Fibroblast of lung (primary cell): ENCODE measurements at places on chromosomes 13 and 19. TPM values are rescaled to one million over a fixed set of nuclear protein-coding genes. Genes with fewer than 3 reads are reported as not detected.

ZNF544 gene
- polyA plus RNA-seq = 17.6 and 22.0 TPM in 2 replicates

RNF113B gene
- not detected in 2 replicates for polyA plus RNA-seq

OR7C1 gene
- not detected in 2 replicates for polyA plus RNA-seq

LENG9 gene
- polyA plus RNA-seq = 0.46 and 0.84 TPM in 2 replicates

AP2S1 gene
- 201 and 233 TPM in 2 replicates for polyA plus RNA-seq

ZSCAN4 gene
- polyA plus RNA-seq = not detected in 2 replicates

THSD8 gene
- 2.8 TPM in 1 of 2 replicates, not detected in the other for polyA plus RNA-seq

KCNN4 gene
- 0.41 and 0.53 TPM in 2 replicates for polyA plus RNA-seq

ZNF442 gene
- 0.81 and 1.2 TPM in 2 replicates for polyA plus RNA-seq

ELSPBP1 gene
- not detected in 2 replicates for polyA plus RNA-seq

ZNF284 gene
- 1.2 and 2.7 TPM in 2 replicates for polyA plus RNA-seq

ZNF729 gene
- polyA plus RNA-seq = not detected in 2 replicates

ZNF575 gene
- polyA plus RNA-seq = 0.27 TPM in 2 replicates

NEK5 gene
- 0.03 TPM in 2 replicates for polyA plus RNA-seq

MTUS2 gene
- polyA plus RNA-seq = 0.02 and 0.06 TPM in 2 replicates

OR10H1 gene
- polyA plus RNA-seq = not detected in 2 replicates

SHISA7 gene
- polyA plus RNA-seq = not detected in 2 replicates

ANGPTL8 gene
- polyA plus RNA-seq = not detected in 2 replicates

TMC4 gene
- 0.25 and 0.59 TPM in 2 replicates for polyA plus RNA-seq

KIR3DL1 gene
- not detected in 2 replicates for polyA plus RNA-seq

CD209 gene
- polyA plus RNA-seq = not detected in 2 replicates

MEDAG gene
- 18.9 and 99.8 TPM in 2 replicates for polyA plus RNA-seq

ZNF837 gene
- 0.18 and 0.27 TPM in 2 replicates for polyA plus RNA-seq

ASF1B gene
- 6.5 and 26.2 TPM in 2 replicates for polyA plus RNA-seq

MATK gene
- polyA plus RNA-seq = not detected in 2 replicates

IRS2 gene
- polyA plus RNA-seq = 1.9 and 2.3 TPM in 2 replicates

NCAN gene
- not detected in 2 replicates for polyA plus RNA-seq

LILRB2 gene
- polyA plus RNA-seq = not detected in 2 replicates

ZNF560 gene
- 0.61 and 1.0 TPM in 2 replicates for polyA plus RNA-seq

MEF2B gene
- 0.19 and 0.35 TPM in 2 replicates for polyA plus RNA-seq

TEX26 gene
- polyA plus RNA-seq = 0.12 and 0.22 TPM in 2 replicates

SLC39A3 gene
- 23.9 and 29.9 TPM in 2 replicates for polyA plus RNA-seq

MBD3L3 gene
- polyA plus RNA-seq = not detected in 2 replicates

CERS1 gene
- 0.23 and 1.4 TPM in 2 replicates for polyA plus RNA-seq

PDX1 gene
- polyA plus RNA-seq = not detected in 2 replicates

CYP4F2 gene
- polyA plus RNA-seq = not detected in 2 replicates

TLE5 gene
- polyA plus RNA-seq = 319 and 328 TPM in 2 replicates

ZNF296 gene
- polyA plus RNA-seq = 0.03 and 0.08 TPM in 2 replicates

RNF17 gene
- polyA plus RNA-seq = 0.26 TPM in 1 of 2 replicates, not detected in the other

NOTCH3 gene
- polyA plus RNA-seq = 3.9 and 42.6 TPM in 2 replicates

GDF15 gene
- 8.6 and 24.3 TPM in 2 replicates for polyA plus RNA-seq

ITM2B gene
- polyA plus RNA-seq = 336 and 645 TPM in 2 replicates

ZNF418 gene
- 2.2 and 3.3 TPM in 2 replicates for polyA plus RNA-seq
